ENCODE measurements at places on chromosomes 16 and 17.

DNA sequence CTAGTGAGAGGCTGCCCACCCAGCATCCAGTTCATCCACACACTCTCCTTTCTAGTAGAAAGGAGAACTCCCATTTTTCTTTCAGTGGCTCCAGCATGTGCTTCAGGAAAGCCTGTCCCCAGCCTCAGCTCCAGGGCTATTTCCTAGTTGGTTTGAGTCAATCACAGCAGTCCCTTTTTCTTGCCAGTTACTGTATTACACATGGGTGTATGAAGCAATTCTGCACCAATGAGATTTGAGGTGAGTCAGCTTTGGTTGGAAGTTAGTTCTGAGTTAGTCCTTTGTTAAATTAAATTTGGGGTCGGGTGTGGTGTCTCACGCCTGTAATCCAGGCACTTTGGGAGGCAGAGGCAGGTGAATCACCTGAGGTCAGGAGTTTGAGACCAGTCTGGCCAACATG is 24.8 kb downstream of the RAD51D start:
- no peak for DNase-seq

GRCh38 chr17:78960928-78961327 is 18.8 kb downstream of the LGALS3BP start:
- DNase-seq, result no peak

GRCh38 chr16:53695070-53695469 is 8.6 kb downstream of the RPGRIP1L start:
- no peak for DNase-seq

DNA sequence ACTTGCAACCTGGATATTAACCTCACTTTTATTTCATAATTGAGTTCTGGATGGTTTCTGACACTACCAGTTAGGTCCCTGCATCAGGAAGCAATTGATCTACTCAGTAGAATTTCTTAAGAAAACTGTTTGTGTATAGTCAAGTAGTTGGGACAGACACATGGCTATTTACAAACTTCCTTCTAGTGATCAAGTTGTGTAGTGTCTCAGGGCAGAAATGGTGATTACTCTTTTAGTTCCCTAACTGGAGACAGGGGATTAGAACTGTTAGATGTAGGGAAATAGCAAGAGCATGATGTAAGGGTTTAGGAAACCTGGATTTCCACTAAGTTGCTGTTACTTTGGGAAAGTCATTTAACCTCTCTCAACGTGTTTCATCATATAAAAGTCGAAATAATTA is 30.4 kb downstream of the TMEM100 start:
- no peak for DNase-seq

GRCh38 chr16:67229906-67230808 is 3.2 kb downstream of the TMEM208 start:
- no peak for DNase-seq

GRCh38 chr16:55779402-55780094 is 53.3 kb downstream of the CES1 start:
- no peak for DNase-seq

- no peak for DNase-seq
These were observed 8.6 kb upstream of the SKAP1 start for GRCh38 chr17:48438516-48439061.

GRCh38 chr16:23410176-23410575 is 42.8 kb downstream of the COG7 start:
- DNase-seq, result no peak

GRCh38 chr17:18187821-18188761 is 4.5 kb downstream of the ALKBH5 start:
- no peak for DNase-seq

DNA sequence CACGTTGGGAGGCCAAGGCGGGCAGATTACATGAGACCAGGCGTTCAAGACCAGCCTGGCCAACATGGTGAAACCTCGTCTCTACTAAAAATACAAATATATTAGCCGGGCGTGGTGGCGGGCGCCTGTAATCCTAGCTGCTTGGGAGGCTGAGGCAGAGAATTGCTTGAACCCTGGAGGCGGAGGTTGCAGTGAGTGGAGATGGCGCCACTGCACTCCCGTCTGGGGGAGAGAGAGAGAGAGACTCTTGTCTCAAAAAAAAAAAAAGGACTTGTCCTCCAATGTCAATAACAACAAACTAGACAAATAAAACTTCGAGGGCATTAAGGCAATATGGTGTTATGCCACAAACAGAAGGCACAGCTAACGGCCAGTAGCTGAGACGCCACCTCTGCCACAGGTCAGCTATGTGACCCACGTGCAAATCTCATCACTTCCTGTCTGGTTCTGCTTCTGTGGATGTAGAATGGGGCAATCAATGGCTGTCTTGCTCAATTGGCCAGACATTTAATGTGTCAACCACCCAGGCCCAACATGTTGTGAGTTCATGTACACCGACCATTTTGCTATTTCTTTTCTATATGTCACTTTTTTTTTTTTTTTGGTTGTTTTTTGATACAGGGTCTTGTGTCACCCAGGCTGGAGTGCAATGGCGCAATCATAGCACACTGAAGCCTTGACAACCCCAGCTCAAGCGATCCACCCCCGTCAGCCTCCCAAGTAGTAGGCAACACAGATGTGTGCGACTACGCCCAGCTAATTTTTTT is 834 bp upstream of the TXNDC11 start:
- peak; percentile 57 for DNase-seq

Measured in ureter (tissue), 1 donor.